Occipital lobe (tissue), 3 donors: ENCODE measurements at places on chromosomes 2 and 18. TPM values are rescaled to one million over a fixed set of nuclear protein-coding genes. Genes with fewer than 3 reads are reported as not detected.

DNA sequence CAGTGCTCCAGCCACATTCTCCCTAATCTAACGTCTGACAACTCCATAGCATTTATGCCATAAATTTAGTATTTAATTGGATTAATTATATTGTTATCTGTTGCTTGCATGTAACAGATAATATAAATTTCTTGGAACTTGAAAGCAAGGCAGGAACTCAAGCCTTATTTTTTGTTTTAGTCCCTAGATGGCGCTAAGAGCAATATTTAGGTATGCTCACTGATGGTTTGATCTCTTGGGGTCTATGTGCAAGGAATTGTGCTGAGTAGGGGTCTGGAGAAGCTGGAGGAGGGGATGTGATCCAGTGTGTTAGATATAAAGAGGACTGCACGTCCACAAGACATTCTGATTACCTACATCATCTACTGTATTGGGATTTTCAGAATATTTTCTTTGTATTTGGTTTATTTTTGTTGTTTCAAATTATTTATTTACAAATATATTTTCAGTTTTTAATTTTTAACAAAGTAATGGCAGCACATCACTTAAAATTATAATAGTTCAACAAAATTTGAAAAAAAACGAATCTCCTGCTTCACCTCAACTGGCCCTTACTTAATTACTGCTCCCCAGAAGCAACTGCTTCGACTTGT is 32.8 kb downstream of the KATNAL2 start:
- DNase-seq = no peak

DNA sequence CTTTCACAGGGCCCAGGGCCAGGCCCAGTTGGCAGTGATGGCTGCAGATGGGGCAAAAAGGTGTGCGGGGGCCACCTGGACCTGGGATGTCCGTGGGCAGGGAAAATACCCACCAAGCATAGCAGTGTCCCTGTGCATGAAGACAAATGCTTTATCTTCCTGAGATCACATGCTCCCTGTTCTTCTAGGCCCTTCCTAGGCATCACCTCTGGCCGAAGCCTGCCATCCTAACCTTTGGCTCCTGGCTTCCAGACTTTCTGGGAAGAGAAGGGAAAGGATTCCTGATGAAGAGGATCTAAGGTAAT is 105.0 kb upstream of the SMAD2 start:
- DNase-seq = no peak

DNA sequence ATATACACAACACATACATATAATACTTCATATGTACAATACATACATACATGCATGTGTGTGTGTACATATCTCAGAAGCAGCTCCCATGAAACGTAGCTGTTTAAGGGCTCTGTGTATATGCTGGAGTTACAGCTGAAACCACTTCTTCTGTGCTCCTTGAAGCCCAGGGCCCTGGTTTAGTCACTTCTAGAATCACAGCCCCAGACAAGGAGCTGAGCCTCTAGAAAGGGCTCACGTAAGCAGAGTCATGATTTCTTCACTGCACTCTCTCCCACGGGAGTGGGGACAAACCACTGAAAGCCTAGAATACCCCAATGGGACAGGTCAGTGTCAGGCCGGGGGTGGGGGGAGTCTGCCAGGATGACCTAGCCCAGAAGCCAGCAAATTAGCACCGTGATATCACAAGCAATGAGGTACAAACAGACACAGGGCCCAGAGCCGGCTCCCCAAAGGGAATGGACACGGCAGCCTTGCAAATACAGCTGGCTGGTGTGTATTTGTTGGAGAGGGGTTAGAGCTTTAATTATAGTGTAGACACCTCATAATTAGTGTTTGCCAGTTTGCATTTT is 90.3 kb downstream of the C1QL2 start:
- DNase-seq = no peak

POTEC gene
- total RNA-seq = not detected

DNA sequence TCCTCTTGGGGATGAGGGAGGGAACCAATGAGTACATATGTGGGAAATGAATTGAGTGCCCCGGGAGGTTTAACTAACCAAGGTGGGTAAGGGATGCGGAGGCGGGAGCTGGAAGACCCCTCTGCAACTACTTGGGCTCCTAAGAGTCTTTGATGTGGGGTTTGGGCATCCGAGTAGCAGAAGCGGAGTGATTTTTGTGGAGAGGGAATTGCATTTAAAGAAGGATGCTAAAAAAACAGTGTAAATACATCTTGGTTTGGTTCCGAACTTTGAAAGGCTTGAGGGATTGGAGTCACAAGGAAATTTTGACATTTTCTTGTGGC is 215.7 kb downstream of the MCFD2 start:
- peak; percentile 5 for DNase-seq

RAPH1 gene
- 39.9 TPM for total RNA-seq

BOLL gene
- not detected for total RNA-seq
